ENCODE measurements at places on chromosomes 7 and 10.
A peak's percentile ranks its signal among the peaks of the same experiment; 100 is the strongest.

DNA sequence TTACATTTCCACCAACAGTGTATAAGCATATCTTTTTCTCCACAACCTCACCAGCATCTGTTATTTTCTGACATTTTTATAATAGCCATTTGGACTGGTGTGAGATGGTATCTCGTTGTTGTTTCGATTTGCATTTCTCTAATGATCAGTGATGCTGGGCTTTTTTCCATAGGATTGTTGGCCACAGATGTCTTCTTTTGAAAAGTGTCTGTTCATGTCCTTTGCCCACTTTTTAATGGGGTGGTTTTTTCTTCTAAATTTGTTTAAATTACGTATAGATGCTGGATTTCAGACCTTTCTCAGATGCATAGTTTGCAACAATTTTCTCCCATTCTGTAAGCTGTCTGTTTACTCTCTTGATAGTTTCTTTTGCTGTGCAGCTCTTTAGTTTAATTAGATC lies 28.9 kb downstream of the XRCC2 start:
- DNase-seq = no peak

DNA sequence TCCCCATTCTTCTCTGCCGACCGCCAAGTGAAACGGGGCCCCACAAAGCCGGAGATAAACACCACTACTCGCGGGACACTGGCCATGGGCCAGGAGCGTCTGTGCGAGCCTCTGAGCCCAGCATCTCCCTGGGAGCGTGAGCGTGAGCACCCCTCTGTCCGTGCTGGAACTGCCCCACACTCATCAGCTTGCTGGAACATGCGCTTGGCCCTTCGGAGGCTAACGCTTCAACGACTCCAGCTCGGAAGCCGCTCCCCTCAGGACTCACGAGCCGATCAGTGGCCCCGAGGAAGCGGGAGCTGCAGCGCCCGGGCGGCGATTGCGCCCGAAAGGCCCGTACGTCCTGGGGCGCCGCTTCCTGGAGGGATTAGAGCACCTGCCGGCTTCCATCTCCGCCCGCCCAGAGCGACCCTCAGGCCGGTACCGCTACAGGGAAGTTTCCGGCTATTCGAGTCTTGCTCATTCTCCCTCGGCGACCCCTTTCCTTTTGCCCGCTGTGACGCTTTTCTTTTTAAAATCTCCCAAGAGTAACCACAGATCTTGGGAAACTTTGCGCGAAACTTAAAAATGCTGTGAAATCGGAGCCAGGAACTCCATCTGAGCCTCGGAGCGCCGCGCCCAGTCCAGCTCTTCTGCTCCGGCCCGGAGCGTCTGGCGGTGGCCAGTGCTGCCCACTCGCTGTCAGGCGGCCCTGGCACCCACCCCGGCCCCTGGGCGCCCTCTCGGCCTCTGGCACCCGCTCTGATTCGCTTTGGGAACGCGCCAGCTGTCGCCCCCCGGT lies 1.0 kb downstream of the TLL2 start:
- no peak for DNase-seq

DNA sequence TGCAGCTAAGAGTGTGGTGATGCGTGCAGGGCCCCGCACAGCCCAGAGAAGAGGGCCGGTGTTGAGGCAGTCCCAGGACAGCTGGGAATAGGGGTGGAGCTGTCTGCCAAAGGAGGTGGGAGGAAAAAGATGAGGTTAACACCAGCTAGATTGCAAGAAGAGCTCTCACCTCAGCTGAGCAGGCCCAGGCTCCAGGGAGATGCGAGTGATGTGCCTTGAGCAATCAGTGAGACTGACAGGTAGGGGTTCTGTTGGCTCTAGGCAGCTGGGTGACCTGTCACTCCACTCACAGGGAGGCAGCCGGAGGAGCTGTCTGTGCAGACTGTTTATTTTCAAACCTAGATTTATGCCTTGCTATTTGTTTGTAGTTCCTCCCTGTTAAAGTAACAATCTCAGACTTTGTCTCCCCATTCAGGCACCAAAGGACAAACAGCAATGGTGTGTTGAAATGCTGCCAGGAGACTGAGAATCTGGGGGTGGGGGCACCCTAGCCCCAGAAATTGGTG lies 205.1 kb upstream of the CXCL12 start:
- DNase-seq = no peak

- DNase-seq = no peak
These were observed 30.1 kb downstream of the NUDCD3 start for GRCh38 chr7:44460325-44460724.

GRCh38 chr10:61958805-61959204 lies 57.3 kb downstream of the ARID5B start:
- DNase-seq = no peak

DNA sequence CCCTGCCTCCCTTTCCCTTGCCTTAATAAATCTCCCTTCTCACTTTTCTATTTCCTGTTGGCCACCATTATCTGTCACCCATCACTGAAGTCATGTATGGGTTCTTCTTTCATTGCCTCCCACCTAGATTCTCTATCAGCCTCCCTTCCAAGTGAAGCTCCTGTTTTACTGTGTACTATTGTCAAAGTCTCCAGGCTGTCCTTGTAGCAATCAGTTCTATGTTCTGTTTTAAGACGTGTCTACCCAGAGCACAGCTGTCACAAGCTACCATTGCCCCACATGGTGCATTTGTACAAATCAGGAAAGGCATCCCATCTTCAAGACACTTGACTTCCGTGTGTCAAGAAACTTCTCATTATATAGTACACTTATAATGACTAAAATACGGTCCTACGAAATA lies 39.7 kb upstream of the ABCB5 start:
- DNase-seq = no peak

- DNase-seq = no peak
These were observed 23.9 kb upstream of the CALN1 start for GRCh38 chr7:72435925-72436480.

- DNase-seq = no peak
These were observed 158.2 kb downstream of the WNT2 start for GRCh38 chr7:117164620-117165019.

GRCh38 chr10:125159486-125159931 lies 854 bp downstream of the CTBP2 start:
- peak; percentile 71 for DNase-seq

- DNase-seq = no peak
These were observed 162.2 kb downstream of the SH3PXD2A start for GRCh38 chr10:103692952-103693811.

GRCh38 chr7:4181446-4181845 lies 500.6 kb upstream of the FOXK1 start:
- DNase-seq = peak; percentile 9

- DNase-seq = no peak
These were observed 43.2 kb downstream of the KAT6B start for GRCh38 chr10:74869635-74870034.

DNA sequence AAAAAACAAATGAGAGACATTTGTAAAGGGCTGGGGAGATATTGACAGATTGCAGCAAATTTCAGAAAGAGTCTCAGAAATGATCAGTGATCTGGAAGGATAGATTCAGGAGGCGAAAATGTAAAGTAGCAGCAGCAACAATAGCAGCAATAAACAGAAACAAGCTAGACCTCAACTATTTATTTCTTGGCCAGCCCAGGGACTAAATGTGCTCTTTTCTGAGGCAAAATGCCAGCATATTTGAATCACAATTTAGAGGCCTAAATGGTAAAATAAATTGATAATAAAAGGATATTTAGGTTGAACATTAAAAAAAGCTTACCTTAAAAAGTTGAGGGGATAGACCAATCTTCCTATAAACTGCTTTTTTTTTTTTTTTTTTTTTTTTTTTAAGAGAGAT lies 134.6 kb upstream of the ITGB1 start:
- no peak for DNase-seq

DNA sequence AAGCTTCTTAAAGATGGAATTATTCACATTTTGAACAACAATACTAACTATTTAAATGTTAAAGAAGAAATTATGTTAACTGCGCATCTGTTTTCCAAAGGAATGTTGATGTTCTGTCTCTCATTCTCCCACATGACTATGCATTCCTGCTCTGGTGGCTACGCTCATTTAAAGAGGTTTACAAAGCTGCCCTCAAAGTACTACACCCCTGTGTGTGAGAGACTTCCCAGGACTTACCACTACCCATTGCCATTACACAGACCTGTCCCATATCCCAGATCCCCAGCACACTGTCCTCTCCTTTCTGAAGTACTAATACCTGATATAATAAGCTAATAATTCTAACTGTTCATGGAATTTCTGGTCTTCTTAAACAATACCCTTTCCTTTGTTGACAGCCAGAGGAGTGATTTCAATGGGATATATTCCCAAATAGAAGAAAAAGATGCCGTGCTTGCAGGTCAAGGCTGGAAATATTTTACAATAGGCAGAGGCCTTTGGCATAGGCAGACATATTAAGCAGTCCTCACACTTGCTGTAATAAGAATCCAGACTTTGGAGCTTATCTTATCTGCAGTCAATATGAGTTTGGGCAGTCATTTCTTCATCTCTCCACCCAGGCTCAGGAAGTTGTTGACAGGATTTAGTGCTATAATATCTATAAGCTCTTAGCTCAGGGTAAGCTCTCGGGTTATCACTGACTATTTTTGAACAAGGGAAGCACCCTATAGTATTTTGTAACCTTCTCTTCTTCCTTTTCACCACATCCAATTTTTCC lies 12.2 kb downstream of the LIPF start:
- no peak for DNase-seq

- no peak for DNase-seq
These were observed 167.7 kb upstream of the SHH start for GRCh38 chr7:155979994-155980393.

- no peak for DNase-seq
These were observed 242.5 kb downstream of the VTI1A start for GRCh38 chr10:112689327-112690072.

DNA sequence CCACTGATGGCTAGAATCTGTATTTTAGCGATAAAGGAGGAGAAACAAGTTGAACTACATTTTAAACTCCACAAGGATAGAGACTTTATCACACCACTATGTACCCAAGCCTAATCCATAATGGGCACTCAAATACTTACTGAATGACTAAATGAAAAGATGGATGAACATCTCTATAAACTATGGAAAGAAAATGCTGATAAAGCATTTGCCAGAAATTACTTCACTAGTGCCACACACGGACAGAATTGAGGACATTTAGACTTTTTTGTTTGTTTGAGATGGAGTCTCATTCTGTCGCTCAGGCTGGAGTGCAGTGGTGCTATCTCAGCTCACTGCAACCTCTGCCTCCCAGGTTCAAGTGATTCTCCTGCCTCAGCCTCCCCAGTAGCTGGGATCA lies 1.7 kb upstream of the NSUN6 start:
- DNase-seq = no peak

DNA sequence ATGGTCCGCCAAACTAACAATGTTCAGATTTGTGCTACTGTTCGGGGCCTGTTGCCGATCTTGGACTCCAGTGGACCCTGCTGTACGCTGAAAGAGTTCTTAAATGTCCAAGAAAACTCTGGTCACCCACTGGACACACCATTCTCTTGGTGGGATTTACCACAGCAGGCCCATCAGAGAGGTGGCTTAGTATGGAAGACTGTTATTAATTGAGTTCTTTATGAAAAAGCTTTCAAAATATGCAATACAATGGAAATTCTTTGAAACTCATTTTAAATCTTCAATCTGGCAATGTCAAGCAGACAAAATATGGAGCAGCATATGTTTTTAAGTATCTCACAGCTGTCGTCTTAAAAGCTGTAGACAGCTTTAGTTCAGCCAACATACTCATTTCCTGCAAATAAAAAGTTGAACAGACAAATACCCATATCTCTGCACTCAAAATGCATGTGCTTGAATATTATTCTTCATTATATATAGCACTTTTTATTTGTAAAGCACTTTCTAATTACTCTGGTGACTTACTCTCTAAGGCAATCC lies 37.4 kb upstream of the GRM8 start:
- no peak for DNase-seq

DNA sequence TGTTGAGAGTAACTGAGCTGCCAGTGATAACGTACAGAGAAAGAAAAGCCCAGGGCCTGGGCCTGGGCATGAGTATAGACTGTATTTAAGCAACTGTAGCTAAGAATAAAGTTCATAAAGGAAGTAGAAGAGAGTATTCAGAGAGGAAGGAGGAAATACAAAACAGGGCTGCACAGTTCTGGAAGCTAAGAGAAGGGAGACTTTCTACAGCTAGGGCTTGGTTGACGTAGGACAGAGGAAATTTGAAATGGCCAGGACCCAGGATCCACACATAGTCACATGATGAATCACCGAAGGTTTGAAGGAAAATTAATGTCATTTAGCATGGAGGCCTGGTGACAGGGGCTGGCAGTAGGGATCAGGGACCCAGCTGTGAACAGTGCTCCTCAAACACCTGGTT lies 66.7 kb downstream of the ARL4A start:
- DNase-seq = no peak

GRCh38 chr7:50068026-50068425 lies 25.0 kb downstream of the ZPBP start:
- DNase-seq = no peak

DNA sequence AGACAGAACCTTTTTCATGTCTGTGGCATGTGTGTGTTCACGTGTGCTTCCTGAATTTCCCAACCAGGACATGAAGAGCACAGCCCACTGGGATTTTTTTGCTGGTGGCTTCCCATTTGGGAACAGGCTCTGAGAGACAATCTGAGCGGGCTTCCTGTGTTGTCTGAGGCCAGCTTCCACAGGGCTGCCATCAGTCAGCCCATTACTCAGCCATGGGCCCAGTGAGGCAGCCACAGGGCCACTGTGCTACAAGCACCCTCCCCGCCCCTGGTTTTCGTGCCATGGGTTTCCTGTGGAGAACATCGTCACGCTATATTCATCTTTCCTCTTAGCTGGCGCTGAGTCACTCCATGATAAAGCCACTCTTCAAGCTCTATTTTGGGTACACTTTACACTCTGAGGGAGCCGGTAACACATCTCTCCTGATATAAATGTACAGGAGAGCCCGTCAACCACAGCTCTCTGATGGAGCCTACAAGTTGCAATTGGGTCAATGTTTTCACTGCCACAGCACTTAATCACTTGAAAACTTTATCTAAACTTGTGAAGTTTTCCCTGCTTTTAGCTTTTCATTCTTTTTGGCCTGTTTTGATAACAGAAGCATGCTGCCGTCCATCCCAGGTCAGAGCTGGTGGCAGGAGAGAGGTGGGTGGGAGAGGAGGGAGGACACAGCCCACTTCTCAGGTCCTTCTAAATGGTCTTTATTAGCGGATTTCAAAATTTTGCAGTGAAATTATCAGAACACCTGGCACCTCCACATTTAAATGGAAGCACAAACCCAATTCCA lies 96.9 kb downstream of the HIPK2 start:
- DNase-seq = peak; percentile 86

DNA sequence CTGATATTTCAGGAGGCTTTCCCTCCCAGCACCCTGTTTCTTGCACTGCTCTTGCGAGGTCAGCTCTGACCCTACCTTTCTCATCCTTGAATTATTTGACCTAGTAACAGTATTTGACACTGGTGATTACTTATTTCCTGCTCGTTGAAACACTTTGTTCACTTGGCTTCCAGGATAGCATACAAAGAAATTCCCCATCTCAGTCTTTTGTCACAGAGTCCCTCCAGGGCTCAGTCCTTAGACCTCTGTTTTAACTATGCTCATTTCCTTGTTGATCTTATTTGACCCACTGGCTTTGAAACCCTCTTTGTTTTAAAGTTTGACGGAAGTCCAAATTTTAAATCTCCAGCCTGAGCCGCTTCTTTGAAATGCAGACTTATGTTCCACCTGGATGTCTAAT lies 29.9 kb downstream of the BMPR1A start:
- DNase-seq = no peak

GRCh38 chr7:30162622-30163124 lies 27.9 kb downstream of the MTURN start:
- no peak for DNase-seq

- DNase-seq = no peak
These were observed 38.5 kb upstream of the PDLIM1 start for GRCh38 chr10:95329296-95329695.

GRCh38 chr7:157292770-157293412 lies 43.9 kb upstream of the DNAJB6 start:
- DNase-seq = no peak
